ENCODE measurements at places on chromosomes 2 and 18.

GRCh38 chr2:193895226-193895625 is 1700.5 kb upstream of the TMEFF2 start:
- no peak for DNase-seq

DNA sequence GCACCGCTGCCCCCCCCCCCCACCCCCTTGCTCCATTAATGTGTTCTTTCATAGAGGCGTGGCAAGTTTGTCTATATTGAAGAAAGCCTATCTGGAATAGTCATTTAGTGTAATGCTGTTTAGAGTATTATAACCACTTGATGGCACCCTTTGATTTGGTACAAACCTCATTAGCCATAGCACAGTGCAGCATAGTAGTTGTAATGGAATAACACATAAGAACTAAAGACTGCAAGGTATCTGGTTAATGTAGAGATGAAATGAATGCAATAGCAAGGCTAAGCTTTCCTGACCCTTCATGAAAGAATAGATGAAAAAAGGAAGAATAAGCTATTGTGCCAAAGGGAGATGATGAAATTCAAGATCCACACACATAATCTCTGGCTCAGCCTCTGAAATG is 81.9 kb downstream of the EHBP1 start:
- DNase-seq: peak; percentile 41

DNA sequence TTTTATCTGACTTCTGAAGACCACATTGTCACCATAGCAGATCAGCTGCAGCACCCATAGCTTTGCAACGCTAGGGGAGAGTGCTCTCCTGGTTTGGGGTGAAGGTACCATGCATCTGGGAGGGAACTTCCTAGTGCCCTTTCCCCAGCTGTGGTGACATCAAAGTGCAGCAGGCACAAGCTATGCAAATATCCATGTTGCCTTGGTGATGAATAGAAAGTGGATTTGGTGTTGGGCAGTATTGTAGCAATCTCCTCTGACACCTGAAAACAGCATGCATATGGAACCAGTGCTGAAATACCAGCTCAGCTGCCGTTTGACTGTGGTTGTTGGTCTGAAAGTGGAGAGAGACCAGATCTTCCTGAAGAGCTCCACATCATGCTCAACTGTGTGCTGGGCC is 37.1 kb downstream of the BCL2L11 start:
- DNase-seq: no peak

- DNase-seq: peak; percentile 44
Measured at GRCh38 chr18:28015671-28016070, 161.3 kb downstream of the CDH2 start.

DNA sequence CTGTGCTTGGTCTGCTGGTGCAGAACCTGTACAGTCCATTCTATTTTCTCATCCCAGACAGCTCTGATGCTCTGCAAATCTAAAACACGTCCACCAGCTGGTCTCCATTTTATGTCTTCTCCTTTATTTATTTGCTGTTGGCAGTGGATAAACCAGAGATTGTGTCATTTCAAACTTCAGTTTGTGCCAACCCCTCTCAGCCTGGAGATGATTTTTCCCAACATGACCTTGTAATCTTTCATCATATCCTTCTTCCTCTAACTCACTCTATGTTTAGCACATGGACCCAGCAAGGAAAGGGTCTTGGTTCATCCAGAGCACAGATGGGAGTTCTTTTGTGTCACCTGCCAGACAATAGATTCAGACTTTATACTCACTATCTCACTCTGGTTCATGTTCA is 273.2 kb downstream of the MTX2 start:
- DNase-seq: no peak

GRCh38 chr2:157835425-157835824 is 40.7 kb downstream of the ACVR1 start:
- no peak for DNase-seq

Data from COR-L47 (cell line).